ENCODE measurements at places on chromosomes 7 and 10.

DNA sequence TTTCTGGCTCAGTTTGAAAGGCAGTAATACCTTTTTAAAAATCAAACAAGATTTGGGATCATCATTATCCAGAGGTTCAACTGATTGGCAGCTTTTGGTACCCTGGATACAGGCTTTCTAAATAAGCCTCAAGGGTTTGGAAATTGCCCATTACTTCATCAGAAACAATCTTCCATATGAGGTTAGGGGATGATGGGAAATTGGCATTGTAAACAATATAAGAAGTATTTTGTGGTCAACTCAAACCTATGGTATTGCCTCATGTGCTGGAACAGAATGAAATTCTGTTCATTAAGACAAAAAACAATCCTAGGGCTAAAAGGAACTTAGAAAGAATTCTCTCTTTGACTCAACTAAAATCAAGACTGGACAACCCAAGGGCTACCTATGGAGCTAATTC is 92.6 kb upstream of the HECTD2 start:
- no peak for DNase-seq

DNA sequence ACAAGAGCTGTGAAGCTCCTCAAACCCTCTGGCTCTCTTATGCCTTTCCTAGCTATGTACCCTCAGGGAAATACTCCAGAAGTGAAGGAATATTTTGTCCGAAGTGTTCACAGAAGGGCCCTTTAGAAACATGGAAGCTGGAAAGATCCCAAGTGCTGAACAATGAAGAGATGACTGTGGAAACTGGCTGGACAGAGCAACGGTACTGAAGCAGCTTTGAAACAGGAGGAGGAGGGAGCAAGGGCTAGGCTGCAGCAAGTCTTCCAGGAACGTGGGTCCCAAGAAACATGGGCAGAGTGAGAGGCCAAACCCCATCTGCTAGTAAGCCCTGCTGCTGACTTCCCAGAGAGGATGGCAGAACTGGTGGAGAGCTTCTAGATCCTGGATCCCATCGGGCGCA is 3.0 kb upstream of the PSAP start:
- DNase-seq, result no peak

DNA sequence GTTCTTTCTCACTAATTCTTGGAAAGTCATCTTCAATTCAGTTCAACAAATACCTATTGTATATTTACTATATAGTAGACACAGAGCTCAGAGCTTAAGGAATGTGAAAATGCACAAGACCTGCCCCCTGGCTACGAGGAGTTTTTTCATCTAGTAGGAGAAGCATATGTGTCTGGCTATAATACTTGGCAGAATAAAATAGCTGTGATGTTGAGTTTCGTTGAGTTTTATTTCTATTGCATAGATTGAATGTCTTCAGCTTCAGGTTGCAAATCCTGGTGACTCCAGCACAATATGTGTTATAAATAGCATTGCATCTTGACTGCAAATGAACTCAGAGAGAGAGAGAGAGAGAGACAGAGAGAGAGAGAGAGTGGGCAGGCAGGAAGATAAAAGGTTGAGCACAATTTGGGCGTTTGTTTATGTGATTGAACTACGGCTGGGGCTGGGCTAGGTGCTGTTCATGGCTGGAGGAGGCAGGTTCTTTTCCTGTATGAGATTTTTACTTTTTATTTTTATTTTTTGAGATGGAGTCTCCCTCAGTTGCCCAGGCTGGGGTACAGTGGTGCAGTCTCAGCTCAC is 229.6 kb downstream of the GALNT17 start:
- no peak for DNase-seq

GRCh38 chr7:50589364-50589763 is 24.2 kb upstream of the DDC start:
- no peak for DNase-seq

All from retina (tissue), 1 donor.